ENCODE measurements at places on chromosomes 6 and 20.
A peak's percentile ranks its signal among the peaks of the same experiment; 100 is the strongest.

DNA sequence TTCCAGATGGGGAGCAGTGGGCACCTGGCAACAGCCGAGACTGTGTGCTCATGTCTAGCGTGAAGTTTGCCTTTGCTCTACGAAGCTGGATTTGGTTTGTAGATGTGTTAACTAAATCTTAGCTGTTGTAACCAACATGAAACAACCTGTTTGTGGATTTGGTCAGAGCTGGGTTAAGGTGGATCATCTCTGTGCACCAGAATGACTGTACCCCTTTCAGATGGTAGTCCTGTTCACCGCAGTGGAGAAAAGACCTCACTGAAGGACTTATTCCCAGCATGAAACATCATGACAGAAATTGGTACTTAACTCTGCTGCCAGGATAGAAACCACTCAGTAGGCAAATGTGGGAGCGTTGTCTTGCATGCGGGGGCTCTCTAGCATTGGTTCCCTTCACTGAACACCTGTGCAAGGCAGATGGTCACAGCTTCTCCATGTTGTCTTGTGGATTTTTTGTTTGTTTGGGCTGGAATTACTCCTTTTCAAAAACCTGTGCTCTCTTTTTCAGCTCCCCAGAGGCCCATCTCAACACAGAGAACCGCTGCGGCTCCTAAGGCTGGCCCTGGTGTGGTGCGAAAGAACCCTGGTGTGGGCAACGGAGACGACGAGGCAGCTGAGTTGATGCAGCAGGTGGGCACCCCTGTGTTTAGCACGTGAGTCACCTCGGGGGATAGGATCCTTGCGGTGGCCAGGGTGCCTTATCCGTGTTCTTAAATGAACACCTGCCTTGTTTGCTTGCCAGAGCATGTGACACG, 19.3 kb upstream of the EFCAB8 start:
- DNase-seq, result no peak

DNA sequence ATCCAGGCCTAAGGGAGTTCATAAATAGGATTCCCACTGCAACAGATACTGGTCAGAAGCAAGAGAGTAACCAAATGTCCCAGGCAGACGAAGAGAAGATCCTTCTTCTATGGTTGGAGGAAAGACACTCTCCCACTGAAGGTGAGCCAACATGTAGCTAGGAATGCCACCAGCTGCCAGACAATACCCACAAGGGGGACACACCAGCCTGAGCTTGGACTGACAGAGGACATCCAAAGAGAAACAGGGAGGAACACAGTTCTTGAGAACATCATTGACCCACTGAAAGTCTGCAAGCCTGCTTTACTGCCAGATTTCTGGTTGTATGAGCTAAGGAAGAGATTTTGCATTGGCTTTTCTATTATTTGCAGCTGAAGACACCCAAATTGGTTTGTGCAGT, 80.1 kb downstream of the PXDC1 start:
- DNase-seq, result no peak

- no peak for DNase-seq
These were observed 126.6 kb upstream of the RIN2 start for GRCh38 chr20:19631410-19631809.

DNA sequence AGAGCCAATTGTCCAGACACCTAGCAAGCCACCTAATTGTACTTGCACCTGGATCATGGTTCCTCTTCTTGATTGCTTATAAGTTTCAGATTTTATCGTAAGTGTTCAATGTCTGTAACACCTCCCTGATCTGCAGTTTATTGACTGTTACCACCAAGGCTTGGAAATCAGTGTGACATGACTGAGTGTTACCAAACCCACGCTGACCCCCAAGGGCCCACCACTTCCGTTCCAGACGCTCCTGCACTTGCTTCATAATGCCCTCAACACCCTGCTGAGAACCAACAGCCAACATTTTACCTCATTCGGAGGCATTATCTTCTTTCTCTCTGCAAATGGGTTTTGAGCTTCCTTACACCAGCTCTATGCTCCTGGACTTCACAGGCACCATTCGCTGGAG, 6.3 kb downstream of the CCR6 start:
- no peak for DNase-seq

DNA sequence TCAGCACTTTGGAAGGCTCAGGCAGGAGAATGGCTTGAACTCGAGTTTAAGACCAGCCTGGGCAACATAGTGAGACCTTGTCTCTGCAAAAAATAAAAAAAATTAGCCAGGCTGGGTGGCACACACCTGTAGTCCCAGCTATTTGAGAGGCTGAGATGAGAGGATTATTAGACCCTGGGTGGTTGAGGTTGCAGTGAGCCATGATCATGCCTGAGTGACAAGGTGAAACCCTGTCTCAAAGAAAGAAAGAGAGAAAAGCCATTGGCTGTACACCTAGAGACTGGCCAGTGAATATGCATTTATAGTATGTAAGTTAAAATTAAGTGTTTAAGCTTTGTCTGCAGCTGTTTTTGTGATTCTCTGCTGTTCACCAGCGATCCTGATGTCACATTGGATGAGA, 6.1 kb downstream of the RBCK1 start:
- no peak for DNase-seq

DNA sequence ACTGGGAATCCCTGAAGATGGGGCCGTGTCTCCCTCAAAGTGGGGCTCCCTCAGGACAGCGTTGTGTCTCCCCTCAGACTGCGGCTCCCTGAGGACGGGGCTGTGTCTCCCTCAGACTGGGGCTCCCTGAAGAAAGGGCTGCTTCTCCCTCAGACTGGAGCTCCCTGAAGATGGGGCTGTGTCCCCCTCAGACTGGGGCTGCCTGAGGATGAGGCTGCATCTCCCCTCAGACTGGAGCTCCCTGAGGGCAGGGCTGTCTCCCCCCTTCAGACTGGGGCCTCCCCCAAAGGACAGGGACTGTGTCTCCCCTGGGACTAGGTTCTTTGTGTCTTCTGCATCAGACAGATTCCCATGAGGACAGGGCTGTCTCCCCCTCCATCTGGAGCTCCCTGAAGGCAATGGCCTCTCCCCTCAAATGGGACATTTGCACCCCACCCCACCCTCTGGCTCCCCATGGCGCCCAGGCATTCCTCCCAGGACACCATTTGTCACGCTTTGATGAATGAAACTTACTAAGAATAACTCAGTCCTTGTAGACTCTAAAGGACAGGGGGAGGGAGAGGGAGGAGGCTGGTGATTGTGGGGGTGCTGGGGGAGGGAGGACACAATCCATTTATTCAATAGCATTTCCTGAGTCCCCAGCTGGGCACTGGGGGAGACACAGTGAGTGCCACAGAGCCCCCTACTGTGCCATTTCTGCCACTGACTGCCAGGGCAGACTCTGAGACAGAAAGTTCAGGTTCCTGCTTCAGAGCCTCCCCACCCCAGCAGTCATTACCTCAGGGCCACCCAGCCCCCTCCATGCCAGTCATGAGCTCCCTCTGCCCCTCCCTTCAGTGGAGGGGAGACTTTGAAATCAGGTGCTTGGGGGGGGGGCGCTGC, 122.4 kb downstream of the MRPL14 start:
- DNase-seq, result no peak

GRCh38 chr6:116246089-116246488, 7.8 kb downstream of the TSPYL4 start:
- DNase-seq, result no peak

GRCh38 chr20:38870733-38871559, 55.3 kb upstream of the FAM83D start:
- DNase-seq, result peak; percentile 64

DNA sequence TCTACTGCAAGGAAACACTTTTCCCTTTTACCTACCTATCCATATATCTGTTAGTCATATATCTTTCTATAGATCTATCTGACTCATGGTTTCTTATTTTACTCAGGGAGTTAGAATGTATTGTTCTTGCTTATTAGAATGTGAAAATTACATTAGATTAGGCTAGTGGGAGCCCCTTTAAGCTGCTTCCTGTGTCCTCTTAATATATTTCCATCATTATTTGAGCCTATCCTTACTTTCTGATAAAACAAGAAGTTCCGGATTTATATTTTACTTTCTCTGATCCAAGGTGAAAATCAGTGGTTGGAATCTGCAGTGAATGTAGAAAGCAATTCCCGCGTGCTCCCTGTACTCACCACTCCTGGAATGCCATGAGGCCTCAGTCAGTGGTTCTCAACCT, 31.0 kb downstream of the CST2 start:
- DNase-seq, result no peak

DNA sequence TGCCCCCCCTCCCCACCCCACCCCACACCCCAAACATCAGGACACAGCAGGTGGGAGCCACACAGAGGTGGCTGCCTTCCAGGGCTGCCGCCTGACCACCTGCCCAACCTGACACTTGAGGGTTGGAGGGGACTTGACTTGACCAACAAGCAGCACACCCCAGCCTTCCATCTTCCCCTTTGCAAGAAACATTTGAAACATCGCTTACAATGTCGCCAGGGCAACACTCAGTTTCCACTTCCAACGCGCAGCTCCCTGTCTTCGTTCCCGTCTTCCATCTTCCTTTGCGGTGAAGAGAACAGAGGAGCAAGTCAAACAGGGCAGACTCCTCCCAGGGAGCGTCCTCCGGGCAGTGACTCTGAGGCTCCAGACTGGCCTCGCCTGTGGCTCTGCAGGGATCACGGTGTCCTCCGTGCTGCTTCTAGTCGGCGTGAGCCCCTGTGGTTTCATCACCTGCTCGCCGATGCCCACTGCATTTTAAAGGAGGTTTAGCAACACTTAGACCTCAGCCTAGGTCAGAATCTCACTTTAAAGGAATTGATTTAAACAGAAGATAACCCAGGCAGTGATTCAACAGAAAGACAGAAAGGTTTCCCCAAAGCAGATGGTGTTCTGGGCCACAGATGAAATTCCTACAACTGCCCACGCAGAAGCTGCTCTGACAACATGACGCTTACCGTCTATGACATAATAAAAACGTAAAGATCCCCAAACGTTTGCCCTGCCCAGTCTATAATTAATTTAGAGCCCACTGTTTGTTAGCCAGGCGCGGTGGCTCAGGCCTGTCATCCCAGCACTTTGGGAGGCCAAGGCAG, 130.8 kb downstream of the TAF4 start:
- no peak for DNase-seq

- no peak for DNase-seq
These were observed 96.1 kb downstream of the NUS1 start for GRCh38 chr6:117771403-117771802.

DNA sequence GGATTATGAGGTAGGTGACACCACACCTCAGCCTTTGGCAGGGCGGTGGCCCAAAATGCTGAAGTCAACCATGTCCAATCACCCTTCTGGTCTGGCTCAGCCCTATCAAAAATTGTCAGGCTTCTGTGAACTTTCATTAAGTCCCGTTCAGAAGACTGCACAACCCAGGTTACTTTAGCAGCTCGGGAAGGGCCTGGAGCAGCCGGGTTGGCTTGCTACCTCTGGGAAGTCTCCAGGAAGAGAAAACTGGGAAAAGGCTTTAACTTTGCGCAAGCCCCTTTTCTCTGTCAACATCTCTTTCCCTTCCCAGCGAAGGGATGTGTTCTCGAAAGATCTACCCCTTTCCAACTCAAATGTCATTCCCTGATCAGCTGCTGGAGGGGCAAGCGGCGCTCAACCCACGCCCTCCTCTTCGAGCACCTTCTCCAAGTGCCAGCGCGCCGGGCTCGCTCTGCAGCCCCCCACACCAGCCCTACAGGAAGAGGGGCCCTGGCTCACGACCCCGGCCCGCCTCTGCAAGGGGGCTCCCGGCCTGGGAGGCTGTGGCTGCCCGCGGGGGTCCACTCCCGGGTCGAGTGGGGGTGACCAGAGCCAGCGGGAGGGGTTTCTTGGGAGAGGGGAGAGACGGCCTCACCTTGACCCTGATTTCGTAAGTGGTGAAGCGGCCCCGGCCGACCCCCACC, 573 bp downstream of the SNX3 start:
- peak; percentile 34 for DNase-seq

- DNase-seq, result no peak
These were observed 195.7 kb upstream of the KCNK16 start for GRCh38 chr6:39518221-39518620.

DNA sequence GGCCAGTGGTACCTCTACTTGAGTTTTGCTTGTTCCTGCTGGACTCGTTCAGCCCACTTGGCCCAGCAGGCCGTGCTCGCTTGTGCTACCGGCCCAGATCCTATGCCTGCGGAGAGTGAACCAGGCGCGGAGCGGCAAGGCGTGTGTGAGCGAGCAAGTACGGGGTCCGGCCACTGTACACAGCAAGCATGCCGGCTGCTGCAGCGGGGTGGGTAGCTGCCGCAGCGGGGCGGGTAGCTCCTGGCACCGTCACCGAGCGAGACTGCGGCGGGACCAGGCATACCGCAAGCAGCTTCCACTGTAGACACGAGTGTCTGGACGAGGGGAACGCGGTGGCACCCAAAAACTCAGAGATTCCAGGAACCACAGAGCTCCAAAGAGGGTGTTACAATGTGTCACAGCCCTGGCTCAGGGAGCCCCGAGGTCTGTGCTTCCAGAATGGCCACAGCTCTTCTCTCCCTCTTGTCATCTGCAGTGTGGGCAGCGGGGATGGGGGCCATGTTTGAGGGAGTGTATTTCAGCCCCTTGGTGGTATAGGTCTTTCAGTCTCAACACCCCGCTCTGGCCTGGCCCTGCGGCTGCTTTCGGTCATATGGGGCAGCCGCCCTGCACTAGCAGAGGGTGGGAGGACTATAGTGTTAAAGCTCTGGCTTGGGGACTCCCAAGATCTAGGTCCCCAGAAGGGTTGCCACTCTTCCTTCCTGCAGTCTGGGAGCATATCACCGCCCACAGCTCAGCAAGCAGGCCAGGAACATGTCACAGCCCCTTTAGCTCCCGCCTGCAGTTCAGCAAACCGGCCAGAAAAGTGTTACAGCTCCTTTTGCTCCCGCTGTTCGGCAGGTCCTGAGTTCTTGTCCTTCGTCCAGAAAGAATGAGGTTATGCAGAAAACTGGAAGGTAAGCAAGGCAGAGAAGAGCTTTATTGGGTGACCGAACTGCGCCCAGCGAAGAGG, 6.1 kb upstream of the RWDD1 start:
- no peak for DNase-seq

DNA sequence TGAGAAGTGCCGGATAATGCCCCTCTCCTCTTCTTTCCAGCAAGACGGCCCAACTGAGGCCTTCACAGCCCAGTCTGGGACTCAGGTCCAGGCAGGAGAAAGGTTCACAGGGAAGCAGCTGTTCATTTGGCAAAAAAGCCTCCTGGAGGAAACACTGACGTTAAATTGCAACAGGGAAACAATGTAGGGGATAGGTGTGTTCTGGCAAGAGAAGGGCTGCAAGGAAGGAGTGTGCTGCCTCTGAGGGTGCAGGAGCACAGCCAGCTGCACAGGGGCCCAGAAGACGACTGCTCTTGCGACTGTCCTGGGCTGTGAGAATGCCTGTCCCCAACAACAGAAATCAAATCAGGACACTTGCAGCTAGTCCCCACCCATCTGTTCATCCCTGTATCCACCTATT, 70.6 kb upstream of the PMEPA1 start:
- no peak for DNase-seq

All from CD4-positive, alpha-beta T cell treated with Interleukin-2 at 100 ng/mL for 4 hours (primary cell).